Naive B cell (primary cell): ENCODE measurements at places on chromosomes 16 and 17. TPM values are rescaled to one million over a fixed set of nuclear protein-coding genes. Genes with fewer than 3 reads are reported as not detected.

DNA sequence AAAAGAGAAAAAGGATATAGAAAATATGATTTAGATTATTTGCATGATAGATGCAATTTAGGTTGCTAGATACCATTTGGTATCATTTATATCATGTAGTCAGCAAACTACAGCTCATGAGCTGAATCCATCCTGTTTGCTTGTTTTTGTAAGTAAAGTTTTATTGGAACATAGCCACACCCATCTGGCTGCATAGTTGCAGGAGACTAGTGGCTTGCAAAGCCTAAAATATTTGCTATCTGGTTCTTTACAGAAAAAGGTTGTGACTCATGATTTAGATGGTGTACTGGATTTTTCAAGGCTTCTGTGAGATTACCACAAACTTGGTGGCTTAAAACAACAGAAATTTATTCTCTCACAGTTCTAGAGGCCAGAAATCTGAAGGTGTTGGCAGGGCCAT, 49.9 kb downstream of the MAP2K4 start:
- DNase-seq: no peak
- no peak overlapping the region for H3K4me3 ChIP-seq
- H3K27me3 ChIP-seq: no peaks in the 10 kb centered on the region
- no peak overlapping the region for H3K27ac ChIP-seq
- peaks cover 16% of the 10 kb centered on the region for H3K36me3 ChIP-seq
- H3K4me1 ChIP-seq: no peaks in the 10 kb centered on the region

Gene SLC9A5
- polyA plus RNA-seq: not detected

DNA sequence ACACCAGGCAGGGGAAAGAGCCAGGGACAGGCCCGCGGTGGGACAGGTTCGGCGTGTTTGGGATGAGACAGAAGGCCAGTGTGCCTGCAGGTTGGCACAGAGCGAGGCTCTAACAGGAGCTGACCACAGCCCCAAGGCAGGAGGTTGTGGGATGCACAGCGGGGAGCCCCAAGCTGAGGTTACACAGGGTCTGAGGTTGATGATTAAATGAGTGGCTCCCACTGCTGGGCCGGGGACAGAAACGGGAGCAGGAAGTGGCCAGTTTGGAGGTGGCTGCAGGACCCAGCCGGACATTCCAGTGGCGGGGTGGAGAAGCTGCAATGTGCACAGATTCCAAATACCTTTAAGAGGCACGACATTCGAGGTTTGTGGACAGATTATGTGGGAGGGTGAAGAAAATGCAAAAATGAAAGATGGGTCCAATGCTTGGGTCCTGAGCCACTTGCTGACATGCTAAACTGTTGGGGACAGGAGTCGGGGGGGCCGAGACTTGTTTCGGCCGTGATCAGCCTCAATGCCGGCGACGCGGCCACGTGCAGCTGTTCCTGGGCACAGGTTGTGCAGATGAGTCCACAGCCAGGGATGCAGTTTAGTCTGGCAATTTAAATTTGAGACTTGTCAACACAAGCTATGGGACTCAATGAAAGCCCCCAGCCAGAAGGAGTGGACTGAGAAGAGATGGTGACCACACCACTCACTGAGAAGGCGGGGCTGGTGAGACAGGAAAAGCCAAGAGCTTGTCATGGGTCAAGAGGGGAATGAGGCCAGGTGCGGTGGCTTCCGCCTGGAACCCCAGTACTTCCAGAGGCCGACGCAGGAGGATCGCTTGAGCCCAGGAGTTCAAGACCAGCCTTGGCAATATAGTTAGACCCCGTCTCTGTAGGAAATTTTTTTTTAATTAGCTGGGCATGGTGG, 8.7 kb downstream of the ENPP7 start:
- peaks cover 23% of the 10 kb centered on the region for H3K27me3 ChIP-seq
- no peak for DNase-seq
- no peak overlapping the region for H3K4me3 ChIP-seq
- peaks cover 5% of the 10 kb centered on the region for H3K4me1 ChIP-seq

GRCh38 chr17:32323811-32324491, 18.0 kb downstream of the C17orf75 start:
- peak overlapping the region; percentile 45 for H3K27ac ChIP-seq
- H3K4me3 ChIP-seq: peak overlapping the region; percentile 45
- H3K27me3 ChIP-seq: peaks cover 12% of the 10 kb centered on the region
- H3K4me1 ChIP-seq: peaks cover 28% of the 10 kb centered on the region
- H3K36me3 ChIP-seq: no peaks in the 10 kb centered on the region
- DNase-seq: peak; percentile 10

Gene ZFPM1
- polyA plus RNA-seq: 0.35 TPM

Gene TEX14
- polyA plus RNA-seq: 1.0 TPM

Gene ARHGDIG
- not detected for polyA plus RNA-seq

GRCh38 chr17:8828517-8828875, 29.3 kb upstream of the MFSD6L start:
- no peak overlapping the region for H3K4me3 ChIP-seq
- H3K36me3 ChIP-seq: no peaks in the 10 kb centered on the region
- H3K27ac ChIP-seq: no peak overlapping the region
- no peaks in the 10 kb centered on the region for H3K27me3 ChIP-seq
- no peak for DNase-seq

- H3K4me1 ChIP-seq: peaks cover 94% of the 10 kb centered on the region
- peak; percentile 51 for DNase-seq
- H3K27me3 ChIP-seq: no peaks in the 10 kb centered on the region
- H3K36me3 ChIP-seq: no peaks in the 10 kb centered on the region
- H3K4me3 ChIP-seq: peak overlapping the region; percentile 40
Measured at GRCh38 chr17:78722246-78722761, 59.8 kb downstream of the CYTH1 start.

GRCh38 chr16:4981473-4981872, 23.3 kb downstream of the SEC14L5 start:
- peaks cover 8% of the 10 kb centered on the region for H3K36me3 ChIP-seq
- no peak overlapping the region for H3K27ac ChIP-seq
- H3K4me1 ChIP-seq: no peaks in the 10 kb centered on the region
- H3K4me3 ChIP-seq: no peak overlapping the region
- DNase-seq: no peak
- H3K27me3 ChIP-seq: peaks cover 37% of the 10 kb centered on the region

Gene EXOC3L1
- polyA plus RNA-seq: not detected

Gene OR4D1
- polyA plus RNA-seq: not detected

DNA sequence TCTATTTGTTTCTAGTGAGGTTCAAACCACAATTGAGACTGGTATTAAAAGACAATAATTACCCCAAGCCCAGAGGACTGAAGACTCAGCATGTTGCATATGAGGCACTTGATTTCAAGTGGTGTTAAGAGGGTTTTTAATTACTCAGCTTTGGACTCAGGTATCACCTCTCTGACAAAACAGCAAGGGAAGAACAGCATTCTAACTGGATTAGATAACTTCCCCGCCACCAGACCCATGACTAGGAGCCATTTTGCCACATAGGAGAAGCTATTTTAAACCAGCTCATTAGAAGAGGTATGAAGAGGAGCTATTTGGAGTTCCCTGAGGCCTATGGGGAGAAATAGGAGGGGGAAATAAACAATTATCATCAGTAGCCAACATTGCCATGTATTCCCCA, 226.1 kb upstream of the TOX3 start:
- H3K4me3 ChIP-seq: no peak overlapping the region
- DNase-seq: no peak
- no peaks in the 10 kb centered on the region for H3K36me3 ChIP-seq

Gene MYH2
- polyA plus RNA-seq: not detected

GRCh38 chr17:16488186-16488967, 3.6 kb downstream of the LRRC75A start:
- H3K27ac ChIP-seq: no peak overlapping the region
- DNase-seq: no peak
- peaks cover 13% of the 10 kb centered on the region for H3K4me1 ChIP-seq

DNA sequence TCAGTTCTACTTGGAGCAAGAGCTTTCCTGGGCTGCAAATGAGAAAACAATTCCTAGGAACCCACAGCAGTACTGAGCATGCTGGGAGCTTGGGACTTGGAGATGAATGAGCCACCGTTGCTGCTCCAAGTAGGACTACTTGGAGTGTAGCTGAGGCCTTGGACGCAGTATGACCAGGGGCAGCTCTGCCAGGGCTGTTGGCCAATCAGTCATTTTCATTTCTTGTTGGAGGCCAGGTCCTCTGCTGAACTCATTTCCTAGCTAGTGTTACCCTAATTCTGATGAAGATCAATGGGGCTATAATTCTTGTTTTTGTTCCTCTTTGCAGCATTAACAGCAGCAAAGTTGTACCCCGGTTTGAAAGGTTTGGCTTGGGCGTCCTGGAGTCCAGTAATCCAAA, 8.0 kb upstream of the LGALS9 start:
- H3K4me1 ChIP-seq: peaks cover 30% of the 10 kb centered on the region
- no peaks in the 10 kb centered on the region for H3K27me3 ChIP-seq

DNA sequence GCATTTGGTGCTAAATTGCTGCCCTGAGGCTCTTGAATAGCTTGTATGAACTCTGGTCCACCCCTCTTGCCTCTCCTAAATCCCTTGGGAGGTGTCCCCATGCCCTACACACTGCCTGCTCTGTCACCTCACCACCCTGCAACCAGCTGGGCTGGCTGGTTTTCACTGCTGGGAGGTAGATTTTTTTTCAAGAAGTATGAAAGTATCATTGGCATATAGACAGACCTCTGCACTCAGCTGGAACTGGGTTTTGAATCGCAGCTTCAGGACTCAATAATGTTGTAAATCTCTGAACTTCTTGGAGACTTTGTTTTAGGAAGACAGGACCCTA, 184.9 kb downstream of the MSI2 start:
- DNase-seq: no peak
- no peaks in the 10 kb centered on the region for H3K36me3 ChIP-seq
- H3K27me3 ChIP-seq: no peaks in the 10 kb centered on the region
- H3K4me3 ChIP-seq: peak overlapping the region; percentile 61
- peaks cover 71% of the 10 kb centered on the region for H3K4me1 ChIP-seq

DNA sequence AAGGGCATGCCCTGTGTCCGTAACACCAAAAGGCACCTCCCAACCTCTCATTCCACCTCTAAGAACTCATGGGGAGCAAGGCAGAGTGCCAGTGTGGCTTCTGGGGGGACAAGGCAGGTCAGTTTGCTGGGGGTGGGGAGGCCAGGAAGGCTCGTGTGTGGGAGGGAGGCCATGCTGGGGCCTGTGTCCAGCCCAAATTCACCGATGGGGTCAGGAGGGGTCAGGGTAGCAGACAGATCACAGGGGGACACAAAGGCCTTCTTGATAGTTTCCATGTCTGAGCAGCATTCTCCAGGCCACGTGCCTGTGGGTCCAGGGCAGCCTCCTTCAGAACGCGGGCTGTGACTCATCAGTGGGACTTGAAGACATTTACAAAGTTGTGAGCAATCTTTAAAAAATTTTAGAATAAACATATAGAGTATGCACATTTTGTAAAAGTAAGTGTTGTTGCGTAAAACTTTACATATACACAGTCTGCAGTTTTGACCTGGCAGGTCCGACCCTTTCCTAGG, 20.9 kb downstream of the SPACA3 start:
- H3K27me3 ChIP-seq: peaks cover 27% of the 10 kb centered on the region
- no peak for DNase-seq
- no peak overlapping the region for H3K4me3 ChIP-seq
- H3K4me1 ChIP-seq: no peaks in the 10 kb centered on the region
- no peak overlapping the region for H3K27ac ChIP-seq

GRCh38 chr17:42065201-42065600, 14.8 kb upstream of the C17orf113 start:
- H3K36me3 ChIP-seq: no peaks in the 10 kb centered on the region
- no peaks in the 10 kb centered on the region for H3K27me3 ChIP-seq
- DNase-seq: no peak
- peaks cover 19% of the 10 kb centered on the region for H3K4me1 ChIP-seq
- H3K4me3 ChIP-seq: no peak overlapping the region

Gene MFSD11
- 20.3 TPM for polyA plus RNA-seq

DNA sequence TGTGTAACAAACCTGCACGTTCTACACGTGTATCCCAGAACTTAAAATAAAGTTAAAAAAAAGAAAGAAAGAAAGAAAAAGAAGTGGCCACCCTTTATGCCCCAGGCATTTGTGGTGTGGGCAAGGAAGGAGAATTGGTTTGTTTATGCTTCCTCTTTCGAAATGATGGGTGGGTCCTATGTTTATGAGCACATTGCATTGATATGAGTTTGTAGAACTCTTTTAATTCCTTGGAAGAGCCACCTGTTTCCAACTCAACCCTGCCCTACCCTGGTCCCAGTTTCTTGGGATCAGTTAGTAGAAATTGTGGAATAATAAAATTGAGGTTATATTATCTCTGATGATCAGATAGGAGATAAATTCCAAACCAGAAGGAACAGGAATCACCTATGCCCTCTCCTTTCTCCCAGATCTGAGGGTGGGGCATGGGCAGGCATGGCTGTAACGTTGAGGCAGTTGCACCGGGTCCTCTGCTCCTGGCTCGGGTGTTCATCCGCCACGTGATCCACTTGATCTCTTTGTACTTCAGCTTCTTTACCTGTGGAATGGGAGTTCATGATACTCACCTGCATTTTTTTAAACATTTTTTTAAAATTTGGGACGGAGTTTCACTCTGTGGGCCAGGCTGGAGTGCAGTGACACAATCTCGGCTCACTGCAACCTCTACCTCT, 15.9 kb downstream of the CHAD start:
- no peak overlapping the region for H3K27ac ChIP-seq
- H3K36me3 ChIP-seq: no peaks in the 10 kb centered on the region
- peak overlapping the region; percentile 58 for H3K4me3 ChIP-seq

GRCh38 chr17:81566461-81567126, 14.4 kb upstream of the FAAP100 start:
- peaks cover 15% of the 10 kb centered on the region for H3K36me3 ChIP-seq
- no peak overlapping the region for H3K4me3 ChIP-seq
- no peak overlapping the region for H3K27ac ChIP-seq
- H3K27me3 ChIP-seq: no peaks in the 10 kb centered on the region
- peaks cover 9% of the 10 kb centered on the region for H3K4me1 ChIP-seq
- DNase-seq: no peak

Gene HOXB2
- 4.3 TPM for polyA plus RNA-seq

Gene RPS6KB1
- 28.2 TPM for polyA plus RNA-seq

Gene FOXC2
- polyA plus RNA-seq: not detected

DNA sequence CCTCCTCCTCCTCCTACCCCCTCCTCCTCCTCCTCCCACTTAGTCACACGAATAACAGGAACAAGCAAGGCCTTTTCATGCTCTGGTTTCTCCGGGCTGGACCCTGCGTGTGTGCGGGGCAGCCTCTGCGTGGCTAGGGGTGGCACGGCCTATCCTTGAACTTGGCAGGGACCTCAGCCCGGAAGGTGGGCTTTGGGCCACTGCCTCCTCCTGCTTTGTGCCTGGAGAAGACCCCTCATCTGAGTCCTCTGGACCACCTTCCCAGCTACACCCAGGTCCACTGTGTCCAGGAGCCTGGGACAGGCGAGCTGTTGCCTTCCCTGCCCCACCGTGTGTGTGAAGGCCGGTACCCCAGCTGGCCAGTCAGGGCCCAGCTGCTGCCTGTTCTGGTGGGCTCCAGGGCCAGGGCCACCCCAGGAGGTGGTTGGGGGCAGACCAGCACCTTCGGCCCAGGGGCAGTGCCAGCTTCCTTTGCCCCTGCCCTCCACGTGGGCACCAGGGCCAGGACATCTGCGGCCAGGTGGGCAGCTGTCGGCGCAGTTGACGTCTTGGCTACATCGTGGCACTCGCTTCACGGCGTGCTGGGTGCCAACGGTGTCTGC, 35.4 kb downstream of the GINS2 start:
- H3K4me3 ChIP-seq: no peak overlapping the region
- no peaks in the 10 kb centered on the region for H3K36me3 ChIP-seq
- H3K4me1 ChIP-seq: peaks cover 8% of the 10 kb centered on the region
- H3K27me3 ChIP-seq: no peaks in the 10 kb centered on the region
- no peak overlapping the region for H3K27ac ChIP-seq
- DNase-seq: no peak
